Renal cortex interstitium (tissue), 15 donors: ENCODE measurements at places on chromosomes 7 and 10. TPM values are rescaled to one million over a fixed set of nuclear protein-coding genes. Genes with fewer than 3 reads are reported as not detected.
A peak's percentile ranks its signal among the peaks of the same experiment; 100 is the strongest.

FANK1 gene
- polyA plus RNA-seq = 8.2 TPM

TMEM213 gene
- polyA plus RNA-seq = 35.2 TPM

HOXA3 gene
- polyA plus RNA-seq = 42.4 TPM

LIPJ gene
- polyA plus RNA-seq = 0.32 TPM

CADPS2 gene
- polyA plus RNA-seq = 54.7 TPM

ADGRA1 gene
- 0.95 TPM for polyA plus RNA-seq

HTRA1 gene
- 158 TPM for polyA plus RNA-seq

LRIT1 gene
- polyA plus RNA-seq = not detected

KDM7A gene
- polyA plus RNA-seq = 12.6 TPM

NODAL gene
- 0.33 TPM for polyA plus RNA-seq

LLCFC1 gene
- 0.66 TPM for polyA plus RNA-seq

UNCX gene
- 14.9 TPM for polyA plus RNA-seq

GALNT17 gene
- polyA plus RNA-seq = 5.7 TPM

DNA sequence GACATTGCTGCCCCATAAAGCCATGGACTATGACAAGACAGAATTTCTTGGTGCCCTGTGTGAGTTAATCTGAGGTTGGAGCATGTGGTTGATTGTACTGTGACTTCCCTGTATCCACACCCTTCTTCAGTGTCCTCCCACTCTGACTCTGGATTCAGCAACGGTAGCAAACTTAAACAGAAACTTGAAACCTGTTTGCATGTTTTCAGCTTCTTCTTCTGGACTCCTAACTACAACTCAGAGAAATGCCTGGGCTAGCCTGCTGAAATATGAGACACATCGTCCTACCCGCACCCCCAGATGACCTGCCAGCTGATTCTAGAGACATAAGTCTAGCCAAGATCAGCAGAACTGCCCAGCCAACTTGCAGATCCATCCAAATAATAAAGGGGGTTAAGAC, 78.4 kb downstream of the IPMK start:
- DNase-seq = peak; percentile 5

GRCh38 chr7:630111-630511, 96.4 kb upstream of the DNAAF5 start:
- DNase-seq = no peak

DNA sequence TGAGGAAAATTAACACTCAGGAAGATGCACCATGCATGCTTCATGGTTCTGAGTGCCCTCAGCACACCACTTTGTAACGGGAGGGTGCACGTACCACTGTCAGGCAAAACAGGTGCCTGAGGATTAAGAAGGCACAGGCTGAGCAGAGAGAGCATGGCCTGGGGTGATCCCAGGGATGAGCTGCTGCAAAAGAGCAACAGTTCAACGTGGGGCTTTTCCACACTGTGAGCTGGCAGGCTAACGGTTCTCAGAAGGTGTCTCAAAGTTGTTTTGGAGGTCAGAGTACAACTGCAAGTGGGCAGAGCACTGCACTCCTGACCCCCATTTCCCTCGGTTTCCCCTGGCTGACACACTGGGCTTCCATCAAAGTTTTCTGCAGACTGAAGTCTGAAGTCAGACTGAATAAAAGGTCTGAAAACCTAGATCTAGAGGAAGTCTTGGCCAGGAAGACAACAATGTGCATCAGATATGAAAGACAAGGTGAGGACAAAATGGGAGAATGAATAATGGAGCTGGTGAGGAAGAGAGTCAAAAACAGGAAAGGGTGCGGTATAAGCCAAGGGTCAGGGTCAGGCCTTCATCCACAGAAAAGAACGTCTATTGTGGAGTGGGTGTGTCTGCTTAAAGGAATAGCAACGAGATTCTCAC, 20.5 kb downstream of the ZNF438 start:
- no peak for DNase-seq

DNA sequence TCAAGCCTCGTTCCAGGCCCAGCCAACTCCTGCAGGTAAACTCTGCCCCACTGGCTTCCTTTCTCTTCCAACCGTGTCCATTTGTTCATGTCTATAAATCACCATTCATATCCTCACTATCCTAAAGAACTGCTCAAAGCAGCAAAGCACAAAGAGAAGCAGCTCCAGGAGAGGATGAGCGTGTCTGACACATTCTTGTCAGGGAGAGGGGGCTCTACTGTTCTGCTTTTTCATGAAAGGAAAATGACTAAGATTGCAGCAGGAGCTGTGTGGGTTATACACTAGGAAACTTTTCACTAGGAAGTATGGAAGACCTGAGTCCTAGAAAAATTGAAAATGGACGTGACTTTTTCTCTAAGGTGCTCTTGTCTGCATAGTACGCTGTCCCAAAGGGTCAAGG, 16.7 kb downstream of the AGFG2 start:
- no peak for DNase-seq

GRCh38 chr7:20035279-20035875, 181.8 kb downstream of the MACC1 start:
- DNase-seq = no peak

GRCh38 chr7:44056681-44057080, 8.7 kb downstream of the PGAM2 start:
- DNase-seq = no peak

DNA sequence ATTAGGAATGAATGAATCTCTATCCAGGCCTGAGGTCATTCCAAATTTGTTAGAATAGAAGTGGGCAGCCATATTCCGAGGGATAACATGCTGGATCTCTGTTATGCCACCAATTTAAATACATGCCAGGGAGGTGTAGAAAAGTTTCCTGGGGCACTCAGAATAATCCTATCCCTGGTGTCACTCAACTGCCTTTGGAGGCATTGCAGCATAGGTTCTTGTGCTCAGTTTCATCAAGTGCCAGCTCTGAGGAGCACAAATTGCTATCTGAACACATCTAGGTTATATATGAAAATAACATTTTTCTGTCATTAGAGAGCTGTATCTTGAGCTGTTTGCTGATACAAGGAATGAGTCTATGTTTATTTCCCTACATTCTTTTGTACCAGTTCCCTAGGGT, 197.3 kb downstream of the CSTF2T start:
- no peak for DNase-seq

DNA sequence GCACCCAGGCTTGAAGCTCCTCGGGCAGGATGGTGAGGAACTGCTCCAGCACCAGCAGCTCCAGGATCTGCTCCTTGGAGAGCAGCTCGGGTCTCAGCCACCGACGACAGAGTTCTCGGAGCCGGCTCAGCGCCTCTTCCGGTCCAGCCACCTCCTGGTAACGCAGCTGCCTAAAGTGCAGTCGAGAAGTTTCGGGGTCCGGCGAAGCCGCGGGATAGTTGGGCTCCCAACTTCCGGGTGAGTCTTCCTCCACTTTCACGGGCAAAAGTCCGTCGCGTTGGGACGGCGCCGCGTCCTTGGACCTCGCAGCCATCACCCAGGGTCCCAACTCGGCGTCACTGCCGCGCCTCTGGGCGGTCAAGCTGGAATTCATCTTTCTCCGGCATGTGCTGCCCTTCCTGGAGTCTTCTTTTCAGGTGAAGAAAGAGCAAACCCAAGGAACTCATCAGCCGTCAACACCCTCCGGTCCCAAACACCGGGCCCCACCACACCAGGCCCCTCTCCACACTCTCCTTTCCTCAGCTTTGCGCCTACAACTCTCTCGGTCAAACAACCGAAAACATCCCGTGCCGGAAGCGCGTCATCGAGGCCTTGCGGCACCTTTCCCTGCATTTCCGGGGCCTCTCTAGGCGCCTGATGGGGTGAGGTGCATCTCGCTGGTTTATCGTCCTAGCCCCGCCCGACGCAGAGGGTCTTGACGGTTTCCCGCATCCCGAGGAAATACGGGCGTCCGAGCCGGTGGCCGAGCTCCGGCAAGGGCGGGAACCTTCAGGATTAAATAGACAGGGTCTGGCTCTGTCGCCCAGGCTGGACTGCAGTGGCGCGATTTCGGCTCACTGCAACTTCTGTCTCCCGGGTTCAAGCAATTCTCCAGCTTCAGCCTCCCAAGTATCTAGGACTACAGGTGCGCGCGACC, at the start of gene ZNF394:
Gene ZNF394 (minus strand): TSS at position 561 of the 916 bp plus-strand sequence. CDS start 188 bp downstream, at position 373.
- DNase-seq = peak; percentile 88

DNA sequence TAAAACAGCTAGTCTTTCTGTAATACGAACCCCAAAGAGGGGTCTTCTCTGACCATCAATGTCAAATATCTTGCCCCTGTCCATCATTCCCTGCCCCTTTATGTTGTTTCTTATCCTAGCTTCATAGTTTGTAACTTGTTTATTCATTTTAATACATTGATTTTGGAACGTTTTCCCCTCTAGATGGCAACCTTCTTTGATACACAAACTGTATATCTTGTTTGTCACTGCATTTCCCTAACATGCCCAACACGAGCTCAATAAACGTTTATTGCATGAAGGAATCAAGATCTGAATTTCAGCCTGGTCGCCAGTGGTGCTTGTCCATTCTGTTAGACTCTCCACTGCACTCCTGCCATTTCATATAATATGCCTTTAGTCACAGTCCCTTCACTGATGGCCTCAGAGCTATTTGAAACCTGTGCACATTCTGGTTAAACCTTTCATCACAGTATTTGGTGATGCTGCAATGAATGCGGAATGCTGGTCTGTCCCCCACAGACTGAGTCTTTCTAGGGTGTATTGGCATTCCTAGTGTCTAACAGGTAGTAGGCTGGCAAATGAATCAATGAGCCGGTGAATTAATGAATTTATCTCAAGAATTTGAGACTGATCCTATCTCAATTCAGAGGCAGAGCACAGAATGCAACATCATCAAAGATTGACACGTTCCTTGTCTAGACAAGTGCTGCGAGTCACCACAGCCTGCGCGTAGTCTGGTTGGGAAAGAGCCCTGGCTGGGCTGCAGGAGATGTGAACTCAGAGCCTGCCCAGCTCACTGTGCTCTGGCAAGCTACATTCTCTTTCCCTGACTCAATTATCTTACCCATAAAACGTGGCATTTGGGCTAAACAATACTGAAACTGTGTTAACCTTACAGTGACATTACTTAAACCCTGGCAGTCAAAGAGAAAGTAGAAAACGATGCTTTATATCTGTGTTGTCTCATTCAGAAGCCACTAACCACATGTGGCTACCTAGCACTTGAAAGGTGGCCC, 55.2 kb upstream of the FRMD4A start:
- no peak for DNase-seq

DNA sequence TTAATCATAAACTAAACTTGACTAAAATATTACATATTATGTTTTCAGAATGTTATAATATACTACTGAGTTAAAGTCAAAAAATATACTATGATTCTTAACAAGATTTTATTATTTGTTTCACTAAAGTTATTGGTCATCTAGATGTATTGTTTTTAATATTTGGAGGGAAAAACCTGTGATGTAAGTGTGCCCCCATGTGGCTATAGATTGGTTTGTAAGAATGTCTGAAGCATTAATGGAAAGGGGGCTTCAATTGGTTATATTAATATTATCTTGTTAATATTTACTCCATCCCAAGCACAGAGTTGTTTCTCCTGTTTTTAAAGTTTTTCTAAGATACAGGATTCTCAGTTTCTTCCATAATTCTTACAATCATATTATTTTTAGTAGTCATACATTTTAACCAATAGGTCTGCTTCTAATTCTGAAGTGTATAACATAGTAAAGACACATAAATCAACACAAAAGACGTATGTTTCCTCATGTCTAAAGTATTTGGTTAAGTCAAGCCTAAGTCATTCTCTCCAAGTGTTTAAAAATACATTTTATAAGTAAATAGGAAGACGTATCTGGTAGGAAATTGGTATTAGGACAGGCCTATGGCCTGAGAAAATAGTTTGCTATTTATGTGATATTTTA, 58.0 kb downstream of the GNAT3 start:
- DNase-seq = no peak

DNA sequence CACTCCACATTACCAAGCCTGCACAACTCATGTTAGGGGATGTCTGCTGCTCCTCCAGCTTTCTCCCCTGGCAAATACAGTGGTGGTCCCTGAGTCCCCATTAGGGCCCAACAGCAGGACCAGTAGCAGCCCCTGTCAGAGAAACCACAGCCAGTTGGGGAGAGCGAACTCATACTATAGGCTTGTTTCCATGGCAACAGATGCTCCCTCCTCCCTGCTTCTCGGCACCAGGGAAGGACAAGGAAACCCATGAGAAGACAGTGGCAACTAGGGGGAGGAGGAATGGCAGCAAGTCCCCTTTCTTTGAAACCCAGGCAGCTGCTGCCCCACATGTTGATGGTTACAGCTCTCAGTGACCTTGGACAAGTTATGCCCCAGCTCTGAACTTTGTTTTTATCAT, 326.4 kb downstream of the KCNMA1 start:
- no peak for DNase-seq

DNA sequence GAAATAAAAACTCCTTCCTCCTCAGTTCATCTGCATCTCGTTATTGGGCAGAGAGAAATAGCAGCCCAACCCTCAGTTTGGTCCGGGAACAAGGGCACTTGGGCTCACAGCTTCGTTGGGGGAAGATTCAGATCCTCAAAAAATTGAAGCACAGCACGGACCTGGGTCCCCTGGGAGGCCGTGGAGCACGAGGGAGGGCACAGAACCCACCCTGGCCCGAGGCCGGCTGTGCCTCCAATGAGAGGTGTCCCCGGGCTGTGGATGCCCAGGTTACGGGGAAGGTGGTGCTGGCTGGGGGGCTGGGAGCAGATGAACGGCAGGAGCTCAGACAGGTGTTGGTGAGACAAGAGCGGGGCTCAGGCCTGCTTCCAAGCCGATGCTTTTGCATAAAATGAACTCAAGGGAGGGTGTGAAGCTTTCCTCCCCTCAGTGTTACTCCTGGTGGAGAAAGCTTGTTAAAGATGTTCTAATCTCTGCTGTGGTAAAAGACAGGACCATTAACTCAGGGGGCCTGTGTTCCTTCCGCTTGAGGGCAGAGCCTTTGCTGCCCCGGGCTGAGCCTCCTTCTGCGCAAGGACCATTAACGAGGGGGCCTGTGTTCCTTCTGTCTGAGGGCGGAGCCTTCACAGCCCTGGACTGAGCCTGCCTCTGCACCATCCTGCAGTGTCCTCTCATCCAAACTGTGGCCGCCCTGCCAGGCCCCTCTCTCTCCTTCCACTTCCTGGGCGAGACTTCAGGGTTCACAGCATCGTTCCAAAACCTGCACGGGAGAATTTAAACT, 302.2 kb downstream of the ADARB2 start:
- no peak for DNase-seq

DNA sequence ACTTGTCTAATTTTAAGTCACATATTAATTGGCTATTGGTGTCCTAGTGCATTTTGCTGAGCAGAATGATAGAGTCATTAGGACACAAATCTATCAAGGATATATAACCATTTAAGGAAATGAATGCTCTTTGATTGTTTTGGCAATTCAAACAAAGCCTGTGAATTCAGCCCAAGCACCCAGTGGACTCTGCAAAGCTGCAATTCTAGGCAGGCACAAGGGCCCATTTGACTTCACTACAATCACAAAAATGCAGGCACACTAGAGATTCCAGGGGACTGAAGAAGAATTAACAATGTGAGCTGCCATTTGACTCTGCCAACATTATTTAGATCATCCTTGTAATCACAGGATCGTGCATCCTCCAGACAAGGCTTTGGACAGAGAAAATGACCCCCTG, 544.2 kb upstream of the PHF14 start:
- DNase-seq = no peak

GRCh38 chr10:47164800-47165128, 135.2 kb upstream of the GDF10 start:
- no peak for DNase-seq

DNA sequence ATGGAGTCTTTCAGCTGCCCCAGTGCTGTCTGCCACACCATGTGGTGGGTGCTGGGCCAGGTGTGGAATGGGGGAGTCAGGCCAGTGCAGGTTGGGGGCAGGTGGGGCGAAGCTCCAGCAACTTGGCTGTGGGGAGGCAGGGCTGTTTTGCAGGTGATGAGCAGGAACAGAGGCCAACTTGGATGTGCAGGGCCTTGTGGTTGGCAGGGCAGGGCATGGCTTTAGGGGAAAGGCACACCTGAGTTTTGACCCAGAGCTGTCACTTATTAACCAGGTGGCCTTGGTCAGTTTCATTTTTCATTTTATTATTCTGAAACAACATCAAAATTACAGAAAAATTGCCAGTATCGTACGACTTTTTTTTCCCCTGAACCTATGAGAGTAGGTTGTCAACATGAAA, 1.1 kb upstream of the SFTPA2 start:
- no peak for DNase-seq
